ENCODE measurements at places on chromosomes 13 and 19.

GRCh38 chr13:29310806-29311205 lies 284.7 kb downstream of the SLC7A1 start:
- DNase-seq: no peak

- peak; percentile 84 for DNase-seq
Observed at GRCh38 chr13:83229574-83230305, 652.5 kb downstream of the SLITRK1 start.

DNA sequence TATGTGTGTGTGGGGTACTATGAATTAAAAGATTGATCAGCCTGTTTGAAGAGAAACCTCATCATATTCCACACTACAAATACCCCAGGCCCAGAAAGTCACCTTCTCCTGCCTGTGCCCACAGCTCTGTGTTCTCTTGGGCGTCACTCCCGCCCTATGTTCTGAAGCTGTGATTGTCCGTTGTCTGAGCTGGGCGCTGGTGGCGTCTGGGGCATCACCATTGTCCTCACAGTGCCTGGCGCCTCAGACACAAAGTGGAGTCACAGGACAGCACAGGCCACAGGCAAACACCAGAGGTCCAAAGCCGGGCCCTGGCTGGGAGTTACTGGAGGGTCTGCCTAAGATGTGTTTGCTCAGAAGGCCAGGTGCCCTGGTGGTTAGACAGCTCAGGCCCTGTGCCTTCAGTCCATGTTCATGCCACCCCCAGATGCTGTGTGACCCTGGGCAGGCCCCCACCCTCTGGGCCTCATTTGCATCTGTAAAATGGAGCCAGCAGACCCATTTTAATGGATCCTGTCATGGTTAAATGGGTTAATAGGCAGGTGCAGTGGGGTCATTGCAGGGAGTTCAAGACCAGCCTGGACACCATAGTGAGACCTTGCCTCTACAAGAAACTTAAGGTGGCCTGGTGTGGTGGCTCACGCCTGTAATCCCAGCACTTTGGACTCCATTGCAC lies 34.5 kb downstream of the DNM2 start:
- DNase-seq: no peak

- DNase-seq: peak; percentile 93
Observed at GRCh38 chr13:41610404-41610803, 153.1 kb downstream of the RGCC start.

DNA sequence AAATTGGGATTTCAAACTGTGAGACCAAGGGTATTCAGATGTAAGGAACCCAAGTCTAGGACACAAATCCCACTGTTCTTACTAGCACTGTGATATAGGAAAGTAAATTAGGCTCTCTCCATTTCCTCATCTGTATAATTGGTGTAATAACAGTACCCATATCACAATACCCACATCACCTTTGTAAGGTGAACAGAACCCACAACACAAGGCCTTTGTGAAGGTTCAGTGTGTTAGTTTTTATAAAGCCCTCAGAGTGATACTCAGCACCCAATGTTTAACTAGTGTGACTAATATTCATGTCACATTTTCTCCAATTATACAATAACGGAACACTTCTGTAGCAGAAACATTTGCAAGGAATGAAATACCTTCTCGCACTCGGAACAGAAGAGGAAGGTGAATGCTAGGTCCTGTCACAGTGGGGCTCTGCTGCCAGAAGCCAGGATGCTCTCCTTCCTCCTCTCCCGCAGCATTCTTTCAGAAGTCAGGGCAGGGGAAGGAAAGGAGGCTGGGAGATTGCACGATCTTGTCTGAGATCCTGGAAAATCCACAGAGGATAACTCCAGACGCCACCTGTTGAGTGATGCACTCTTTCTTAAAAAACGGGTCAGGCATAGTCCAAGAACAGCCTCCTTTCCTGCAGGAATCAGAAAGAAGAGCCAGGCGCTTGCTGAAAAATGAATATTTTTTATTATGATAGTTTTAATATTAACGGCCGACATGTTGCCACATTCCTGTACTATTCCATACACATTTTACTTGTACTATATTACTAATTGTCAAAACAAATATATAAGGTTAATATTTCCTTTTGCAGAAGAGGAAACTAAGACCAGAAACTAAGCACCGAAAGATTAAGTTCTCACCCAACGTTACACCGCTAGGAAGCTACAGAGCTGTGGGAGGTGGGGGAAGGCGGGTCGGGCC lies 762 bp downstream of the ZNF45 start:
- peak; percentile 15 for DNase-seq

DNA sequence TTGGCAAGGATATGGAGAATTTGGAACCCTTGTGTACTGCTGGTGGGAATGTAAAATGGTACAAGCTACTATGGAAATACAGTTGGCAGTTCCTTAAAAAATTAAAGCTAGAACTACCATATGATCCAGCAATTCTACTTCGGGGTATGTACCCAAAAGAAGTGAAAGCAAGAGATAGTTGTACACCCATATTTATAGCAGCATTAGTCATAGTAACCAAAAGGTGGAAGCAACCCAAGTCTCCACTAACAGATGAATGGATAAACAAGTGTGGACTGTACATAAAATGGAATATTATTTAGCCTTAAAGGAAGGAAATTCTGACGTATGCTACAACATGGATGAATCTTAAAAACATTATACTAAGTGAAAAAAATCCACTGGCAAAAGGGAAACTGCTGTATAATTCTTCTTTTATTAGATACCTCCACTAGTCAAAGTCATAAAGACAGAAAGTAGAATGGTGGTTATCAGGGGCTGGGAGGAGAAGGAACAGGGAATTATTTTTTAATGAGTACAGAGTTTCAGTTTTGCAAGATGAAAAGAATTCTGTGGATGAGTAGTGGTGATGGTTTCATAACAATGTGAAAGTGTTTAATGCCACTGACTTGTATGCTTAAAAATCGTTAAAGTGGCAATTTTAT lies 141.6 kb downstream of the RXFP2 start:
- DNase-seq: no peak

DNA sequence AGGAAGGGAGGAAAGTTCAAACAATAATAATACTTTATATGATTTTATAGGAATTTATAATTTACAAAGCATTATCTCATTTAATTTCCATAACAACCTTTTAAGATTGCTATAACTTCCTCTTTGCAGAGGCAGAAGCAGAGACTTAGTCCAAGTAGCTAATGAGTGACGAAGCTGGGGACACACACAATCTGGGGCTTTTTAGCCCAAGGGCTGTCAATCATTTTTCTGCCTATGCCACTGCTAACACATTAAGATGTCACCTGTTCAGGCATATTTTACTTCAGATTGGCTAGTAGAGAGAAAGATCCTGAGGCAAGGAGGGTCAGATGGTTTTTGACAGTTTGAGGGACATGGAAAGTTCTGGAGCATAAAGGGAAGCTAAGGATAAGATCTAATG lies 12.6 kb downstream of the SCEL start:
- no peak for DNase-seq

DNA sequence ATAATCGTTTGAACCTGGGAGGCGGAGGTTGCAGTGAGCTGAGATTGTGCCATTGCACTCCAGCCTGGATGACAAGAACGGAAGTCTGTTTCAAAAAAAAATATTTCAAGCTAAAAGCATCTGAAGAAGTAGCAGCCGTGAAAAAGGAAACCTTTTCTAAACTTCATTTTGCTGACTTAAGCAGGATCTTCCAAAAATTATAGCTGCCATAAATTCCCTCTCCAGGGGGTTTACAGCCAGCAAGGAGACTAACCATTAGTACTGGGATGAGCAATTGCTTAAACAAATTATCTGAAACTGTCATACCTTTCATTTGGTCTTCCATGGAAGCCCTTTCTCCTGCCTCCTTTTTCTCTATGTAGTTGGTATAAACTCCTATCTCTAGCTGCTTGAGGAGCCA lies 69.9 kb upstream of the TSC22D1 start:
- DNase-seq: no peak

- DNase-seq: no peak
Observed at GRCh38 chr13:113622791-113623490, 35.1 kb downstream of the ATP4B start.

DNA sequence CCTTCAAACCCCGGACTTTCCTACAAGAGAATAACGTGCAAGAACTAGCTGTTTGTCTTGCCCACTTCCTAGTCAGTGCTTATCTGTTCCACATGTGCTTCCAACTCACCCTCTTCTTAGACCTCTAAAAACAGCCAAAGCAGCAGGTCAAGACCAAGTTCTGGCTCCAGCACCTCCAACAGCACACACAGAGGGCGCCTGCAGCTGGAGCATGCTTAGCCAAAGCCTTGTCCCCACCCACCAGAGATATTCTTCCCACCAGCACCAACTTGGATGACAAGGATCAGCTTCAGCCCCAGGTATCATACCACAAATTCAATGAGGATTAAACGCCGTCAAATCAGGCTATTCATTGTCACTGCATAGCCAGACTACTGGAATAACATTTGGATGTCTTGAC lies 17.9 kb downstream of the RCBTB1 start:
- DNase-seq: no peak

DNA sequence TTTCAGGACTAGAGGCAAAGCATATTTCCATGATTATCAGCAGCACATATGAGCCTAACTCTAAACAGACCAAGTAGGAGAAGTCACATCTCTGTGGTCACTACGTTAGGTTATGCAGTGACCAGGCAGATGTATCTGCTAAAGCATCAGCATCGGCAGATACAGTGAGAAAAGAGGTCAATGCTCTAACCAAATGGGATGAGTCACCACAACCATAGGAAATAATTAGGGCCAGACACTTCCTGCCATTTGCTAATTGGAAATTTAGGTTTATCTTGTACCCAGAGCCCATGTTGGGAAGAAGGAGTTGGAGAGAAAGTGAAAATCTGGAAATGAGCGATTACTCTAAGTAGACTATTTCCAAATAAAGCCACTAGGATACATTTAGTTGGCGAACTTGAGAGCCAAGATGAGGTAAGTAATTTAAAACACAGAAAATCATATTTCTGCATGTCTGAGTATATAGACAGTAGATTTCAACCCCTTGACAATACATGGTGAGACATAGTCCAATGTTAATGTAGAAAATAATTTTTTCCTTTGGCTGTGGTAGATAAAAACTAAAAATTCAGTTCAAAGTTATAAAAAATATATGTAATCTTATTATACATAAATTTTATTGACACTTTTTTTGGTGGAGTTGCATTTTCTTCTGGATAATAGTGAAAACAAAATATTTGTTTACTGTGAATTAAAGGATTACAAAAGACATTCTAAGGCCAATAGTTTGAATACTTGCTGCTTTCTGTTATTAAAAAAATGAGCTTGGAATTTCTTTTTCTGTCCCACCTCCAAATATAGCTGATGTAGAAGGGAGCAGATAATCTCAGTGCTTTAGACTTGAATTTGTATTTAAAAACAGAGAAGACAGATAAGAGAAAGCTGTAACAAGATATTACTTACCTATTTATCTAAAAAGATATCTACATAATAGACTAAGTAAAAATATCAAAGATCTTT lies 104.4 kb upstream of the CSNK1A1L start:
- DNase-seq: no peak

GRCh38 chr19:40266119-40266518 lies 19.0 kb downstream of the AKT2 start:
- no peak for DNase-seq

DNA sequence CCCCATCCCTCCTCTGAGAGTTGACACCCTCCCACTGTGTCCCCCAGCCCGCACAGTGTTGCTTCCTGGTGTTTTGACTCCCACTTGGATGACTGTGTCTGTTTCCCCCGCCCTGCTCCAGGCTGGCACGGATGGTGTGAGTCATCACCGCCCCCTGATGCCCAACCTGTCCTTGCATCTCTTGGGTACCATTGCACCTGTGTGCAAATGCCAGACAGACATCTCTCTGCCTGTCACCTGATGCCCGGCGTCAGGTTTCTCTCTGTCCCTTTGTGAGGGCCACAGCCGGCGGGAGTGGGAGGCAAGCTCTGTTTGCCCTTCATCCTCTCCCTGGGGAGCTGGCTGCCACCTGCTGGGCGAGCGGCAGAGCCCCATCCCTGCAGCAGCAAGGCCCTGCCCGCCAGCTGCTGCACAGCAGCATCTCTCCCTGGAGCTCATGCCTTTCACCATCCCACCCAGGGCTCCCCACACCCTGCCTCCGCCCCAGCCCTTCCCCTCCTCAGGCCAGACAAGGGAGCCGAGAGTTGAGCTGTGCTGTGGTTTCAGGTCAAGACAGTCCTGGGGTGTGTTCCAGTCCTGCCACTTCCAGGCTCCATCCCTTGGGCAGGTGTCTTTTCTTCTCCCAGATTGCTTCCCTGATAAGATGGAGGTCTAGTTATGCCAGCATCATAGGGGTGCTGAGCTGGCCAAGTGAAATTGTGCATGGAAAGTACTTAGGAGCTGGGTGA lies 29.7 kb downstream of the NKPD1 start:
- DNase-seq: peak; percentile 29

GRCh38 chr19:50365434-50366306 lies at the start of gene NAPSA:
Gene NAPSA, minus strand, starts transcription at chr19:50365639. Its CDS starts 18 bp downstream, at chr19:50365621.
- DNase-seq: no peak

DNA sequence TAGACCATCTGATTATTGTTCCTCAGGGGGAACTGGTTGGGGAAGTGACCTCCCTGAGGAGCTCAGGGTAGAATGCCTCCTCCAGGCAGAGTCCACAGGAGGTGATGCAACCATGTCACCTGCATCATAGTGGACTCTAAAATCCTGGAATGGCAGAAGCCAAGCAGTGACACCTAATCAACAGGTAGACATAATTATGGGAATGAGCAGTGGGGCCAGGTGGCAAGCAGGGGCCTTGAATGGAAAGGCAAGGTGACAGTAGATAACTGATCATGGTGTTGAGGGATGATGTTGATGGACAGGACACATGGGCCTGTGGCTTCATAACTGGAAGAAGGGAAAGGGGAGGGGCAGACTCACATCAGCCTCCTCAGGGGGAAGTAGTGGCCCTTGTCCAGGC lies 27.3 kb upstream of the IRS2 start:
- DNase-seq: no peak

- DNase-seq: no peak
Observed at GRCh38 chr19:3105641-3106508, 11.7 kb downstream of the GNA11 start.

DNA sequence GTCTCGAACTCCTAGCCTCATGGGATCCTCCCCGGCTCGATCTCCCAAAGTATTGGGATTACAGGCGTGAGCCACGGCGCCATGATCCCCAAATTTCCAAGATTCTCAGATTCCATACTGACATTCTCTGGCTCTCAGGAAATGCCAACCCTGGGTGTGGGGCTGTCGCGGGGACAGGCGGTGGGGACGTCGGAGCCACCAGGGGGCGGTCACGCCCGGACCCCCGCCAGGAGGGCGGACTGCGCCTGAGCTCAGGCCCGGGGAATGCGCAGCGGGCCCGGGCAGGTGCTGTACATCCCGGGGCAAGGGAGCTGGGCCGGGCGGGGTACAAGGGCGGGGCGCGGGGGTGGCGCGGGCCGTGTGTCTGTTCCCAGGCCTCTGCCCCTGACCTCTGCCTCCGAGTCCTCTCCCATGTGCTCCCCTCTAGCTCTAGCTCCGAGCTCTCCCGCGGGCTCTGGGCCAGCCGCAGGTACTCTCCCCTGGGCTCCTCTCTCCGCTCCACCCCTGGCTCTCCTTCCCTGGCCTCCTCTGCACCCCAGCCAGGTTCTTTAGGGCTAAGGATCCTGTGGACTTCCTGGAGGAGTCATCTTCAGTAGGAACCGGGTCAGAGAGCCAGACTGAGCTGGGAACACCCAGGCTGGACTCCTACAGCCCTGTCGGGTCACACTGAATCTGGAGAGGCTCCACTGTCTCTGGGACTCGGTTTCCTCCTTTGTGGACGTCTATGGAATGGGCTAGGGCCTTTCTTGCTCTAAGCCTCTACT lies 2.4 kb downstream of the PPP1R13L start:
- DNase-seq: peak; percentile 83

GRCh38 chr19:40223135-40223822 lies 3.2 kb downstream of the CCNP start:
- DNase-seq: no peak

- peak; percentile 21 for DNase-seq
Observed at GRCh38 chr13:101698400-101698799, 245.9 kb downstream of the ITGBL1 start.

- peak; percentile 49 for DNase-seq
Observed at GRCh38 chr13:79549355-79550106, 68.6 kb downstream of the NDFIP2 start.

All from fibroblast of skin of back (primary cell).